ENCODE measurements at places on chromosomes 11 and 22.

- DNase-seq = no peak
Observed at GRCh38 chr11:3138178-3139085, 26.7 kb downstream of the OSBPL5 start.

DNA sequence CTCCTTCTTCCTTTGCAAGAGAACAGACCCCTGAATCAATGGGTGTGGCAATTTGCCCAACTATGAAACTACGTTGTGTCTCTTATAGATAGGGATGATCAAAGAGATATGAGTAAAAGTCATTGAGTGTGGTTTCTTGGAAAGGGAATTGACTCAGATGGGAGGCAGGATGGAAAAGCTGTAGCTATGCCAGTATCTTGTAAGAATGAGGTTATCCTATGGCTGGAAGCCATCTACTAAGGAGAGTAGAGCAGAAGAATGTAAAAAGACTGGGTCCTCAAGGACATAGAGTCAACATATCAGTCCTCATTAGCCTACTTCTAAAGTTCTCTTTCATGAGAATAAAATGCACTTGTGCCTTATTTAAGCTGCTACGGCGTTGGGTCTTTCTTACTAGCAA is 78.9 kb upstream of the POU2AF2 start:
- no peak for DNase-seq

DNA sequence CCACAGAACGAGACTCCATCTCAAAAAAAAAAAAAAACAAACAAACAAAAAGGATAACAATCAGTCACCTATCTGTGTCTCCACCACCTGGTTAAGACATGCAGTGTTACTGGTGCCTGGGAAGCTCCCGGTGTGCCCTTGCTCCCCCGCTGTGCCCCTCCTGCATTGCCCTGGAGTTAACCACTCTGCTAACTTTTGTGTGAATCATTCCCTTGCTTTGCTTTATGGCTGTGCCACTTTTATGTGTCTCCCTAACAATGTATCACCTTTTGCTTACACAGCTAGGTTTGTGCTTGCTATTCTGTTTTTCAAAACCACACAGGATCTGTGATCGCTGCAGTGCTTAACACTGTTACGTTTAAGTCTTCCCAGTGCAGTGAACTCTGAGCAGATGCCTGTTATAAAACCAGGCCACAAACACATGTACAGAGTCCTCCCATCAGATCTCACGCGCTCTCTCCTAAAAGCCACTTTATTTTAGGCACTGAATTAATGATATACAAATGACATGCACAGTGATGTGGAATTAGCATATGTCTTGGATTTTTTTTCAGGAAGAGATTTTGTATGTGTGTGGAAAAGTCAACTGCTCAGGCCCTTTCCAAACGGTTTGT is 69.9 kb downstream of the BUD13 start:
- peak; percentile 48 for DNase-seq

- DNase-seq = peak; percentile 24
Observed at GRCh38 chr11:101848262-101848661, 66.5 kb upstream of the CEP126 start.

DNA sequence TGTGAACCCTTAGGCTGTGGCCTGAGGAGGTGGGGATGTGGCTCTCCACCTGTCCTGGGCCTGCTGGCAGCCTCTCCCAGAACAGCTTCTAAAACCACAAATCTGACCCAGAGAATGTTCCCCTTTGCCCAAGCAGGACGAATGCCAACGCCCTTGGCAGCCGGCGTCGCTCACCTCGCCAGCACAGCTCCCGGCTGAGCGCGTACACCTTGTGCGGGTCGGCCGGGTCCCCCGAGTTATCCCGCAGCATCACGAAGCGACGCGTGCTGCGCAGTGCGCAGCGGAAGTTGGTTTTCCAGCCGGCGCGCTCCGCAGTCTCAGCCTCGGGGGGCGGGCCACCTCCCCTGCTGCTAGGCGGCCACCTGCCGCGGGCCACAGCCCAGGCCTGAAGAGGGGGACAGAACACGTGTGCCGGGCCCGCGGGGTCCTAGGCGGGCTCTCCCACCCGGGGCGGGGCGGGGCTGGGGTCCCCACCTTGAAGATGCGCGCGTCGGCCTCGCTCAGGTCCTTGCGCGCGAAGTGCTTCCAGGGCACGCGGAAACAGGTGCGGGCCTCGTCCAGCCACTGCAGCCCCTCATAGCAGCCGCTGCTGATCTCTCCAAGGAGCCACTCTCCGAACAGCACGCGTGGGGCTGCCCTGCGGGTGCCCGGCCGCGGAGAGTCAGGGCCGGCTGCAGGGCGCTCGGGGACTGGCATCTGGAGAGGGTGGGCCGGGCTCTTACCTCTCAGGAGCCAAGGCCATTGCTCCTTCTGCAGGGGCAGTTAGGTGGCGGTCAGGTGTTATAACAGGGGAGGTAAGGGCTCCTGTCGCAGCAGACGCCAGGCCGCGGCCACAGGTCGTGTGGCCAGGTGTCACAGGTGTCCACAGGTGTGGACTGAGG is 887 bp downstream of the IRF7 start:
- peak; percentile 34 for DNase-seq

GRCh38 chr22:48208894-48209293 is 1446.4 kb downstream of the TBC1D22A start:
- DNase-seq = no peak

- DNase-seq = peak; percentile 61
Observed at GRCh38 chr22:32265882-32266767, 11.0 kb upstream of the SLC5A4 start.

DNA sequence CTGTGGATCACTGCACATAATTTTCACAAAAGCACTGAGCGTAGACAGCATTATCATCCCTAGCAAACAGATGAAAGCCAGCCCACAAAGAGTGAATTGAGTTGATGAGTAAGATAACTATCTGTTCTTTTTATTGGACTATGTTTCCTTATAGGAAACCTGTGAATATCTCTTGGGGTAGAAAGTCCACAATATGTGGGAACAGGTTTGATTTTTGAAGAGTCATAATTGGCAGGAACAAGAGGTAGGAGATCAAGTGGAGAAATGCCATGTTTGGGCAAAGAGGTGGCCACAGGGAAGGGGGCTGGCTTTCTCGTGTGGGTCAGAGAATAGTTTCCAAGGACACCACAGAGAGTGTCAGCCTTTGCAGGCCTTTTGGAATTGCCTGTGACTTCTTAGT is 23.9 kb downstream of the OR51E2 start:
- DNase-seq = no peak

GRCh38 chr11:102139081-102139498 is 28.8 kb downstream of the YAP1 start:
- DNase-seq = peak; percentile 51

DNA sequence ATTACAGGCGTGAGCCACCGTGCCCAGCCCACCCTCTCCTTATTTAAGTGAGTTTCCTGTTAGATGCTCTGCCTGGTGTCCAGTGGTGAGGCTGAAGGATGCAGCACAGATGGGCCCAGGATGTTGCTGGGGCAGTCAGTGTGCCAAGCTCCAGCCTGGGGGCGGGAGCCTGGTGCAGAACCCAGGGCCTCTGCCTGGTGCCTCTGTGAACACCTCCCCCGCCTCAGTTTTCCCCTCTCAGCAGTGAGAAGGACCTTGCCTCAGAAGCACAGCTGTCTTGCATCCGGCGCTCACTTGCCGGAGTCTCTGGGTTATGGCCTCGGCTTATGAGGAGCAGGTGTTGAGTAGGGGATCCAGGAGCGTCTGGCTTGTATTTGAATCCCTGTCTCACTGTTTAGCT is 116.2 kb downstream of the KIAA1671 start:
- DNase-seq = no peak

- no peak for DNase-seq
Observed at GRCh38 chr11:134349802-134350355, 18.1 kb downstream of the GLB1L2 start.

GRCh38 chr22:49325531-49326395 is 501.9 kb downstream of the BRD1 start:
- no peak for DNase-seq

- no peak for DNase-seq
Observed at GRCh38 chr11:8934742-8935488, 2.2 kb upstream of the C11orf16 start.

GRCh38 chr22:45511847-45512261 is 9.2 kb downstream of the FBLN1 start:
- DNase-seq = peak; percentile 62

GRCh38 chr11:130037881-130038585 is 31.7 kb upstream of the APLP2 start:
- DNase-seq = peak; percentile 57

DNA sequence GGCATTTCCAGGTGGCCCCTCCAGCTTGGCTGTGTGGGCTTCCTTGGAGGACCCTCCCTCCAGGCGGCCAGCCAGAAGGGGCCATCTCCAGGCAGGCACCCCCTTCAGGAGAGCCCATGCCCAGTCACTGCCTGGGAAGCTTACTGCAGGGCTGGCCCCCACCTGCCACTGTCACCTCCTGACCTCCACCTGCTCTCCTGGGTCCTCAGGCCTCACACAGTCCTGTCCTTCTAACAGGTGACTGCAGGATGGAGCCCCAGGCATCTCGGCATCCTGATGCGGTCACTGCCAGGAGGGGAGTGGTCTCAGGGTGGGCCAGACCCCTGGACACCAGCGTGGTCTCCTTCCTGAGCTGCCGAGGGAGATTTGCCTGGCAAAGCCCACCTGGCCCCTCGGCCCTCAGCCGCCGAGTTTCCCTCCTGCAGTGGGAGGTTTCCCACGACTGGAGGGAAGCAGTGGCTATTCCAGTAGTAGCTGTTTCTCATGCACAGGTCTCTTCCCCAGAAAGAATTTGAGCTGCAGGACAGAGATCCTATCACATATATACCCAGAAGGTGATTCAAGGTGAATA is 13.0 kb downstream of the TBX1 start:
- no peak for DNase-seq

DNA sequence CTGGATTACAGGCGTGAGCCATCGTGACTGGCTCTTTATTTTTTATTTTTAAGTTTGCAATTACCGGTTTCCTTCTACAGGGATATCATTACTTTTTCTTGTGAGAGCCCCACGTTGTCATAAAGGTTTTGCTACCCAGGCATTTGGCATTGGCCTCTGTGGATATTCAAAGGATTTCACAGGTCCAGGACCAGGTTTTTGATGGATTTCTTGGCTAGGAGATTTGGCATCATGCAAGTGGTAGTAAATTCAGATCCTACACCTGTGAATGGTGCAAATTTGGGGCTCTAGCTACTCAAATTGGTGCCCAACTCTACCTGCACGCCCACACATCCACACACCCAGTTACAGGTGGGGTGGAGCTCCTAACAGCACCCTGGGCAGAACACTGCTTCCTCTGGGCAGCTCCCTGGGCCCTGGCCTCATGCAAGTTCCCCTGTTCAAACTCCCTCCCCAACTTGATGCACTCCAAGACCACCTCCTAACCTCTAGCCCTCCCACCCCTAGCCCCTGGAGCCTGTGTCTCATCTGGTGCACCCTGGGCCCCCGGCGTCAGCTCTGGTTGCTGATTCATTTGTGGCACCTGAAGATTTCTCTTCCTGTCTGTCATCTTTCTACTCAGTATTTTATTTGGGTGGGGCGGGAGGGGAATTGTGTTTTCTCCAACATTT is 9.3 kb upstream of the MRGPRD start:
- no peak for DNase-seq

DNA sequence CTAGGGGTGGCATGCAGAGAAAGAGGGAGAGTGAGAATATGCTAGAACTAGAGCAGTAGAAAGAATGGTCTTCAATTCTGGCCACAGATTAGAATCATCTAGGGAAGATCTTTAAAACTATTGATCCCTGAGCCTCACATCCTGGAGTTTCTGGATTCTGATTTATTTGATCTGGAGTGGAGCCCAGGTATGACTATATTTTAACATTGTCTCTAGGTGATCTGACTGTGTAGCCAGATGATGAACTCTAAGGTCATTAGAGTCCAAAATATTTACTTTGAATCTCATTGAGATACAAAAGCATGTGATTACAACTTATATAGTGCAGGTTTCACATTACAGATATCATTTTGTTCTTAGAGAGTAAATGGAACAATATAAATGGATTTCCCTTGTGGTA is 79.7 kb downstream of the FDX1 start:
- DNase-seq = no peak

GRCh38 chr11:45436966-45437365 is 150.8 kb upstream of the SYT13 start:
- DNase-seq = no peak

GRCh38 chr11:10379426-10379825 is 74.6 kb downstream of the ADM start:
- DNase-seq = no peak

- DNase-seq = no peak
Observed at GRCh38 chr11:18615628-18616392, 16.2 kb downstream of the MISFA start.

DNA sequence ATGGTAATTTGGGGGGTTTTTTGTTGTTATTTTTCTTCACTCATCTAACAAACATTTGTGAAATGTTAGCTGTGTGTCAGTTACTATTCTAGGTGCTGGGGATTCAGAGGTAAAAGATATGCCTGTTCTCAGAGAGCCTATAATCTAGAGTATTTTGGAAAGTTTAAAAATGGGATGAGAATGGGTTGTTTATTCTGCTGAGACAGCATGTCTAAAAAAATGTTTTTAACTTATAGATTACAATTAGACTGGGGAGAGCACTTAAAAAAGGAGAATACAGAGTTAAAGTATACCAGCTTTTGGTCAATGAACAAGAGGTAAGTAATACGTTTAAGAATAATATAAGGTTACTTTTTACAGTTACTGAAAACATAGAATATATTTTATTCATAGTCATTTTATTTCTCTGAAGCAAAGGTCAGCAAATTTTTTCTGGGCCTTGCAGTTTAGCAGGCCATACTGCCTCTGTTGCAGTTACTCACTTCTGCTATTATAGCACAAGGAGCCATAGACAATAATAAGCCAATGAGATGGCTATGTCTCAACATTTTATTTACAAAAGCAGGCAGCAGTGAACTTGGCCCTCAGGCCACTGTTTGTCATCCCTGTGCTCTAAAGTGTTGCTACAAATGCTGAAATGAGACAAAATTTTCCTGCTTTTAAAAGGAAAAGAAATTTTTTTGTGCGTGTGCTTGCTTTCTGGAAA is 60.0 kb downstream of the DKK3 start:
- DNase-seq = no peak

- no peak for DNase-seq
Observed at GRCh38 chr22:37284126-37284804, 2.0 kb downstream of the CYTH4 start.

Data from kidney tubule cell (primary cell).